ENCODE measurements at places on chromosomes 1 and 21. TPM values are rescaled to one million over a fixed set of nuclear protein-coding genes. Genes with fewer than 3 reads are reported as not detected.

- DNase-seq: no peak
These were observed 68.3 kb upstream of the TARDBP start for GRCh38 chr1:10943991-10944730.

GRCh38 chr1:221478050-221478949, 263.6 kb downstream of the DUSP10 start:
- no peak for DNase-seq

- no peak for DNase-seq
These were observed 32.4 kb upstream of the CYP4A22 start for GRCh38 chr1:47104816-47105215.

GRCh38 chr1:217029281-217030157, 306.3 kb upstream of the ESRRG start:
- DNase-seq: no peak

DNA sequence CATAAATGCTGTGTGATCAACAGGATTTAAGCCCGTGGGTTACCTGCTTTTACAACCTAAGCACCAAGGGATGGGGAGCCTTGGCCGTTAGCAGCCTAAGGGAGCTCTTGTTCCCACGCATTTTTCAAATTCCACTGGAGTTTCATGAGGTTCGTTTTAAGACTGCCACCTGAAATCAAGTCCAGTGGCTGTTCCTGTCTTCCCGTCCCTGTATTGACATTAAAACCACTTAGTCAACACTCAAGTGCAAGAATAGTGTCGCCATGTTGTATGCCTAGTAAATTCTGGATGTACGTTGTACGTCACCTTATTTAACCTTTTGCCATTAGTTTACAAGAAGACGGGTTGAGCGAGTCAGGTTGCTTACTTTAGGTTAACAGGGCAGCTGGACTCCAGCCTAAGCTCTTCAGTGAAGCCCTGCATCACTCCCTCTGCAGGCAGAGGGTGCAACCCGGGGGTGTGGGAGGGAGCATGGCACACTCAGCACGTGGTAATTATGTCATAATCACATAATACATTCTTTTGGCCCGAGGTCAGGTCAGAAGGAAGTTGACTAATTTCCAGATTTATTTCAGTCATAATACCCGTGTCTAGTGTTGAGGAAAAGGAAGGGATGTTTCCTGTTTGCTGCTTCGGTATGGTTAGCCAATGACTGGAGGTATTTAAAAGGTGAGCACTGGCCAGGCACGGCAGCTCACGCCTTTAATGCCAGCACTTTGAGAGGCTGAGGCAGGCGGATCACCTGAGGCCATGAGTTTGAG, 42.5 kb downstream of the CNST start:
- DNase-seq: peak; percentile 29

DNA sequence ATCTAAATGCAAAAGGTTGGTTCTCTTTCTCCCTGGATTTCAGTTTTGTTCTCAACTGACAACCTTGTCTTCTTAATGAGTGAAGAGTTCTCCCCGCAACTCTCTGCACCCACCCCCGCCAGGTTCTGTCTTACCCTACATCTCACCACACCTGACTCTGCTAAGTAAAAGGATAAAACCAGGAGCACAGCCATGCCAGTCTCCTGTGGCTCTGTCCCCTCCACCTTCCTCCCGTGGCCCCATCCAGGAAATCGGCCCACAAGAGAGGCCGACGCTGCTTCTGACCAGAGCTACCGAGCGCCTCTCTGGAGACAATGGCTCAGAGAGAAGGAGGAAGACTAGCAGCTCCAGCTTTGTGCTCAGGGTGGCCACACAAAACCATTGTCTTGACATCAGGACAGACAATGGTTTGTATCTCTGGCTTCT, 72.2 kb downstream of the PLEKHA6 start:
- DNase-seq: no peak

- DNase-seq: no peak
These were observed 10.2 kb downstream of the MMACHC start for GRCh38 chr1:45510036-45510971.

The KRTAP19-2 gene
- total RNA-seq: not detected

The SPRR2G gene
- total RNA-seq: not detected
